T-cell (primary cell): ENCODE measurements at places on chromosomes 5 and 9. TPM values are rescaled to one million over a fixed set of nuclear protein-coding genes. Genes with fewer than 3 reads are reported as not detected.

CARTPT gene
- total RNA-seq = not detected

DNA sequence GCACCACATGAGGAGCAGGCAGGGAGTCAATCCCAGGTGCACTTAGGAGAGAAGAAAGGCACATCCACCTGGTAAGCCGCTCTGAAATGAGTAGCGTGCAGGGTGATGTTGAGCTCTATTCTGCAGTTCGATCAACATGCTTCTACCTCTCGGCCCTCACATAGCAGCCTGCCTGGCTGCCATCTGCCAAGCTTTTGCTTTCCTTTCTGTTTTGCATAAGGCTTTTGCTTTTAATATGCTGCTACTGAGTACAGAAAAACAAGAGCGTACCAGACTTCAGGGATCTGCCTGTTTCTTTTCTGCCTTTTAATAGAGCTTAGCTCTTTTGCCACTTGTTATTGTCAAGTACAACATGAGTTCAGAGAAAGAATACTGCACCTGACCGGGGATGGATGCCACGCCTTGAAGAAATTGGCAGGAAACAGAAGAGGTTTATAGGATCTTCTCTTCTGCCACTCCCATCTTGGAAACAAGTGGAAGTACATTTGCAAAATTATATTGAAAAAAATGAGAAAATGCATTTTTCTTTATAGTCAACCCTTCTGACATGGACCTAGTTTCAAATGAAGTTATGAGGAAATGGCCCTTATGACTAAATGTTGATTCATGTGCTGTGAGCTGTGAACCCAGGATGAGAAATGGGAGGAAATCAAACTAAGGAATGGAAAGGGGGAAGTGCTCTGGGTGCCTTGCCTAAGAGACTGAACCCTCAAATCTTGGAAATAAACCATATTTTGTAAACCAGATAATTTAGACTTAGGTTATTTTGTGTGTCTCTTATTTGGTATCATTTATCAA lies 4.0 kb upstream of the FCHO2 start:
- H3K27ac ChIP-seq = no peak overlapping the region
- H3K36me3 ChIP-seq = no peaks in the 10 kb centered on the region
- H3K4me3 ChIP-seq = no peak overlapping the region
- peaks cover 12% of the 10 kb centered on the region for H3K27me3 ChIP-seq

DNA sequence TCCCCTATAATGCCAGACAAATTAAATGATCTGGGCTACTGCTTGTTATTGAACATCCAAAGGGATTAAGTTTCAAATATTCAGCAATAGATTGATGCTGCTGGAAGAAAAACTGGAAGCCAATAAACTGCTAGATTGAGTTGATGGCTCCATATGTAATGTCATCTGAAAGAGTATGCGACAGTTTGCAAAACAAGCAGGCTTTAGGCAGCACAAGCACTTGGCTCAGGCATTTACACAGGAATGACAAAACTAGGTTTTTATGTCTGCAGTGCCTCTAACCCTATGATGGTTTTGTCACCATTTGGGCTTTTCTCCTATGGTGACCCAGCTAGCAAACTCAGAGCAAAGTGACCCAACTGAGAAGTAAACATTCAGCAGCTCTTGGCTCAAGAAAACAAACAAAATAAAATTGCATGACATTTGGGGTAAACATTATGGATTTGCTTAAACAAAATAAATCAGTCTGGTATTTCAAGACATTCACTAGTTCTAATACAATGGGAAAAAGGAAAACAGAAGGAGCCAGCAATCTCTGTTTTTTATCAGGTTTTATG lies 978.5 kb downstream of the DTWD2 start:
- H3K36me3 ChIP-seq = no peaks in the 10 kb centered on the region
- no peak overlapping the region for H3K4me3 ChIP-seq
- H3K27me3 ChIP-seq = no peaks in the 10 kb centered on the region
- no peak for DNase-seq
- H3K4me1 ChIP-seq = no peaks in the 10 kb centered on the region

DNA sequence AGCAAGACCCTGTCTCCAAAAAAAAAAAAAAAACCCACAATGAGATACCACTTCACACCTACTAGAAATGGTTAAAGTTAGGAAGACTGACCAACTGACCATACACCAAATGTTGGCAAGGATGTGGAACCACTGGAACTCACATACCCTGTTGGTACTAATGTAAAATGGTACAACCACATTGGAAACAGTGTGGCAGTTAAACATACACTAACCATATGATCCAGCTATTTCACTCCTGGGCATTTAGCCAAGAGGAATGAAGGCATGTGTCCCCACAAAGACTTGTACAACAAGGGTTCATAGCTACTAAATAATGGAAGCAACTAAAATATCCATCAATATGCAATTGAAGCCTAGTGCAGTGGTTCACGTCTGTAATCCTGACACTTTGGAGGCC lies 21.3 kb downstream of the NAIF1 start:
- H3K4me1 ChIP-seq = no peaks in the 10 kb centered on the region
- H3K36me3 ChIP-seq = no peaks in the 10 kb centered on the region
- no peaks in the 10 kb centered on the region for H3K27me3 ChIP-seq
- H3K27ac ChIP-seq = no peak overlapping the region
- H3K4me3 ChIP-seq = no peak overlapping the region
- no peak for DNase-seq

SLC28A3 gene
- not detected for total RNA-seq

- H3K27ac ChIP-seq = no peak overlapping the region
- peaks cover 11% of the 10 kb centered on the region for H3K27me3 ChIP-seq
- H3K4me3 ChIP-seq = no peak overlapping the region
- H3K36me3 ChIP-seq = no peaks in the 10 kb centered on the region
These were observed 52.1 kb downstream of the IL31RA start for GRCh38 chr5:55903121-55903701.
